ENCODE measurements at places on chromosomes 5 and 9.

GRCh38 chr9:95629585-95629984 is 112.8 kb upstream of the PTCH1 start:
- DNase-seq = no peak

GRCh38 chr9:69122082-69122548 is 52.0 kb upstream of the TJP2 start:
- DNase-seq = peak; percentile 40

- DNase-seq = no peak
These were observed 1176.1 kb downstream of the CDH9 start for GRCh38 chr5:25862276-25862675.

- DNase-seq = no peak
These were observed 206.6 kb upstream of the NREP start for GRCh38 chr5:111963555-111963954.

GRCh38 chr9:114503009-114503408 is 2.3 kb downstream of the WHRN start:
- peak; percentile 43 for DNase-seq

GRCh38 chr9:133726401-133727276 is 11.5 kb downstream of the SARDH start:
- peak; percentile 41 for DNase-seq

GRCh38 chr9:115944166-115944948 is 209.2 kb upstream of the PAPPA start:
- peak; percentile 19 for DNase-seq

- no peak for DNase-seq
These were observed 108.5 kb upstream of the TXNDC8 start for GRCh38 chr9:110446171-110446570.

- no peak for DNase-seq
These were observed 64.9 kb downstream of the NTNG2 start for GRCh38 chr9:132226571-132227430.

- DNase-seq = peak; percentile 38
These were observed 60.8 kb upstream of the KLF9 start for GRCh38 chr9:70475211-70475610.

DNA sequence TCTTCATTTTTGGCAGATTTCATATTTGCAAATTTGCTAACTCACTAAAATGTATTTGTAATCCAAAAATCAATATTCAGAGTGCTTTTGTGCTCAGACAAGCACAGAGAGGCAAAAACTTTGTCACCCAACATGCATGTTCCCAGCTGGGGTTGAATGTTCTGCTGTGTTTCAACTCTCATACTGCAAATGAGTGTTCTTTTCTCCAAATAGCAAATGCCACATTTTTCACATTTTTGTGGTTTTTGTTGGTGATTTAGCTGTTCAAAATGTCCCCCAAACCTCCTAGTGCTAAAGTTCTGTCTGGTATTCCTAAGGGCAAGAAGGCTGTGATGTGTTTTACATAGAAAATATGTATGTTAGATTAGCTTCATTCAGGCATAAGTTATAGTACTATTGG is 87.3 kb upstream of the PCSK5 start:
- DNase-seq = no peak

GRCh38 chr5:37966291-37966690 is 126.5 kb upstream of the GDNF start:
- DNase-seq = no peak

- DNase-seq = no peak
These were observed 17.4 kb downstream of the AKNA start for GRCh38 chr9:114370251-114370967.

- DNase-seq = no peak
These were observed 5.7 kb downstream of the BRD3OS start for GRCh38 chr9:134030821-134031470.
